ENCODE measurements at places on chromosomes 3 and 15.

DNA sequence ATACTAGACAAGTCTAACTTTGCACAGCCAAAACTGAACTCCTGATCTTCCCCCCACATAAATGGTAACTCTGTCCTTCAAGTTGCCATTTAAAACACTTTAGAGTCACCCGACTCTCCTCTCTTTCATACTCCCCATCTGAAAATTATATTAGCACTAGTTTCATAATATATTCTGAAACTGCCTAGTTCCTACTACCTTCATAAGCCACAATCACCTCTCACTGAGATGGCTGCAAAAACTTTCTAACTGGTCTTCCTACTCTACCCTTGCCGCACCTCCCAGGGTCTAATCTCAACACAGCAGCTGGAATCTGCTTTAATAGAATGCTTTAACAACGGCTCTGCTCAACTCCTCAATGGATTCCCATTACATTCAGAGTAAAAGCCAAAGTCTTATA lies 55.0 kb downstream of the GLB1 start:
- DNase-seq = no peak

- DNase-seq = no peak
These were observed 18.5 kb upstream of the C3orf62 start for GRCh38 chr3:49295489-49296058.

- DNase-seq = no peak
These were observed 153.5 kb downstream of the MECOM start for GRCh38 chr3:169509780-169510692.

DNA sequence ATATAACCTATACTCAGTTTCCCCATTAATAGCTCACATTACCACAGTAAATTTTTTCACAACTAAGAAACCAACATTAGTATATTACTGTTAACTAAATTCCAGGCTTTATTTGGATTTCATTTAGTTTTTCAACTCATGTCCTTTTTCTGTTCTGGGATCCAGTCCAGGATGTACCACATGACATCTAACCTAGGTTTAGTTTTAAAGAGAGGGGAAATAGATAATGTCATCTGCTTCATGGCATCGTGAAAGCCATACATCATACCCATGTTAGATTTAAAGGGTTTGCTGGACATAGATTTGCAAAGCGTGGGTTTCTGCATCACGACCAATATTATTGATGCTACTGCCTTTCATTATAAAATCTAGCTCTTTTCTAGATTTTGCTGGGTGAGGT lies 33.2 kb upstream of the RPP14 start:
- DNase-seq = no peak

- no peak for DNase-seq
These were observed 112.4 kb upstream of the DCBLD2 start for GRCh38 chr3:99013777-99014315.

GRCh38 chr3:133833267-133833666 lies 27.7 kb downstream of the SRPRB start:
- DNase-seq = no peak

GRCh38 chr15:69451951-69452691 lies 497 bp upstream of the RPLP1 start:
- no peak for DNase-seq

GRCh38 chr3:150912501-150912900 lies 7.3 kb upstream of the MINDY4B start:
- DNase-seq = no peak
